Uterus (tissue), 4 donors: ENCODE measurements at places on chromosomes 7 and 10. TPM values are rescaled to one million over a fixed set of nuclear protein-coding genes. Genes with fewer than 3 reads are reported as not detected.

- no peak for DNase-seq
- H3K36me3 ChIP-seq: no peaks in the 10 kb centered on the region
- no peak overlapping the region for H3K4me3 ChIP-seq
- H3K4me1 ChIP-seq: no peaks in the 10 kb centered on the region
- H3K27me3 ChIP-seq: no peaks in the 10 kb centered on the region
Measured at GRCh38 chr7:39271402-39271801, 293.7 kb downstream of the POU6F2 start.

DNA sequence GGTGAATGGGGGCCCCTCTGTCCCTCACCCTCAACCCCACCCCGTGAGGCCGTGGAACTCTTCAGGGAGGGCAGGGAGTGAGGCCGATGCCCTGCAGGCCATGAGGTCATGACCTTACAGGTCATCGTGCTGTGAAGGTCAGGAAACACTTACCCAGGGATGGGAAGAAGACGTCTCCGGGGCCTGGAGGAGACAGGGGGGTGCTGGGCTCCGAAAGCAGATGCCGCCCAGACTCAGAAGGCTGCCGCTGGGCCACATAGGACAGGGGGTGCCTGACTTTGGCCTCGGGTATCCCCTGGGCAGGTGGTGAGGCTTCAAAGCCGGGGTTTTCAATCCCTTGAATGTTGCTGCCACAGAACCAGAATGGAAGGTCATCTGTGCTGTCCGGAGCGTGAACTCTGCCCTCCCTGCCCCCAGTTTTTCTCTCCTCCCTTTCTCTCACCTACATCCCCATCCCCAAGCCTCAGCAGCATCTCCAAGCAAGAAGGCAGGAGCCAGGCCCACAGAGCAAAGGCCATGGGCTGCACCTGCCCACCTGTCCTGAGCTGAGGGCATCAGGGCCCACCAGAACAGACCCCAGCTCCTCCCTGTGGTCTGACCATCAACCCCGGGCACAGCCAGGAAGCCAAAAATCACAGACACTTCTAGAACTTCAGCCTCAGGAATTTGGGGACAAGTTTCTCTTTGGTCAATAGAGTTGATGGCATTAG lies 21.6 kb downstream of the VSIR start:
- no peaks in the 10 kb centered on the region for H3K4me1 ChIP-seq
- H3K36me3 ChIP-seq: no peaks in the 10 kb centered on the region
- no peak overlapping the region for H3K27ac ChIP-seq
- no peak for DNase-seq
- no peak overlapping the region for H3K4me3 ChIP-seq

DNA sequence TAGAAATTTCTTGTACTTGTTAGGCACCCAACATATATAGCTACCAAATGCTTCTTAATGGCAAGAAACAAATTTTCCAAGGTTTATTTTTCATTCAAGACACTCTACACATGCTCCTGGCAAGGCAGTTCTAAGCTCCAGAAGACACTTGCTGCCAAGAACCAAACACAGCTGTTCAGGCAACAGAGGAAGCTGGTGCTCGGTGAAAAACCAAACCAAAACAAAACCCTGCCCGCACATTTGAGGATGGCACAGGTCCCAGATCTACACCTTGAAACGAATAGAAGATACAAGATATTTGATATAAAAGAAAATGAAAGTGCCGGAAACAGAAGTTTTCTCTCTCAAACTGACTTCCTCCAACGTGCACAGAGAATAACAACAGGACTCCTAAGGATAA lies 4.9 kb upstream of the DNTT start:
- no peak overlapping the region for H3K27ac ChIP-seq
- no peaks in the 10 kb centered on the region for H3K27me3 ChIP-seq
- no peak for DNase-seq
- H3K4me1 ChIP-seq: no peaks in the 10 kb centered on the region

DNA sequence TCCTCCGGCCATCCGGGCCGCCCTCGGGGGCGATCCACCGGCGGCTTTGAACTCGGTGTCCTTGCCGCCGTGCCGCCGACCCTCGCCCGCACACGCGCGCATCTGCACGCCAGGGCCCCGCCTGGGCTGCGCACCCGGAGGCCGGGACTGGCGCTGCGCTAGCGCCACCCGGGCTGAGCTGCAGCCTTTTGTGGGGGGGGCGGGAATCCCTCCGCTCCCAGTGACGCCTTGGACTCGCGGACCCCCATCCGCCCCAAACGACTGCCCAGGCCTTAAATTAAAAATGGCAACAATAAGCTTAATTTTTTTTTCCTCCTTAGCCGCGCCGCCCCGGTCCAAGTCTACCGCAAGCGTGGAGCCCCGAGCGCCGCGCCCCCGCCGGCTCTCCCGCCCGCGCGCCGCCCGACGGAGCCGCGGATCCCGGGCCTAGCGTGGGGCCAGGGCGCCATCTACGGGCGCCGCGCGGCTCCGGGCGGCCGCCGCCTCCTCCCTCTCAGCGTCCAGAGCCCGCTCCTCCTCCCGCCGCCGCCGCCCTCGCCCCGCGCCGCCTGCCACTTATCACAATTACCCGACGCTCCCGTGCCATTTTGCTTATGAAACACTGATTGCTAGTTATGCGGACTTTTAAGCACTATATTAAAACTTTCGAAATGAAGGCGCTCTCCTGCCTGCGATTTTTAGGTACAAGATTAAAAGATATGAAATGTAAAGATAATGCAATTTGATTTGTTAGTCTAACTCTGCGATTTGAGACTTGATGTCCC lies 7.5 kb upstream of the EBF3 start:
- peaks cover 8% of the 10 kb centered on the region for H3K4me1 ChIP-seq
- no peak overlapping the region for H3K27ac ChIP-seq
- H3K27me3 ChIP-seq: peaks cover 35% of the 10 kb centered on the region
- peak; percentile 60 for DNase-seq

DNA sequence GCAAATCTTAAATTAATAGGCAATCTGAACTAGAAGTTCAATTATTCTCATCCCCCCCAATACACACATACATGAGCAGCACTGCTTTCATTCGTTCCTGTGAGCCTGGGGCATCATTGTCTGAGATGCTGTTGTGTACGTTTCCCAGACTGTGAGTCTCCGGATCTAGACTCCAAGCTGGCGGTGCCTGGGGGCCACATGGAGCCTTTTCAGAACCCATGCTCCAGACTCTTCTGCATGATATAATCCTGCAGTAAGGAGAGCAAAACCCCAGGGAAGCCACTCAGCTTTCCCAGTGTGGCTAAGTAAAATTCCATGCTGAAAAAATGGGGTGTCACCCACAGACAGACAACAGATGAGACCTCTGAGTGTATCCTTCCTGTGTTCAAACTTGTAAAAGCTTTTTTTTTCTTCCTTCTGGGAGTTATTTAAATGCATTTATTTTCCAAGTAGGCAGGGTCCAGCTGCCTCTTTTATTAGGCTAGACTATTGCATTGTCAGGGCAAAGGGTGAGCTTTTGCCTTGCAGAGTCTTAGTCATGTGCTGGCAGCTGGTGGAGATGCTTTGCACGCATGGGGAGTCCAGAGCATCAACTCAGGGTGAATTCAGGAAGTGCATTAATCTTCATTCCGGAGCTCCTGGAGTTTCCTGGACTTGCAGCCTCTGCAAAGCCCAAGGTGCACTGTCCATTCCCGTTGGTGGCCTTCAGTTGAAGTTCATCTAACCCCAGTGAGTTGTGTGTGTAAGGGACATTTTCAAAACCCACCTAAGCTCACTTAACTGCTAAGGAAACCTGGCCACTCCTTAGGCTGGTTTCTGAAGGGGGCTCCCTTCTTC lies 185.7 kb upstream of the ADO start:
- H3K27ac ChIP-seq: no peak overlapping the region
- no peak for DNase-seq
- H3K27me3 ChIP-seq: no peaks in the 10 kb centered on the region
- no peaks in the 10 kb centered on the region for H3K36me3 ChIP-seq

DNA sequence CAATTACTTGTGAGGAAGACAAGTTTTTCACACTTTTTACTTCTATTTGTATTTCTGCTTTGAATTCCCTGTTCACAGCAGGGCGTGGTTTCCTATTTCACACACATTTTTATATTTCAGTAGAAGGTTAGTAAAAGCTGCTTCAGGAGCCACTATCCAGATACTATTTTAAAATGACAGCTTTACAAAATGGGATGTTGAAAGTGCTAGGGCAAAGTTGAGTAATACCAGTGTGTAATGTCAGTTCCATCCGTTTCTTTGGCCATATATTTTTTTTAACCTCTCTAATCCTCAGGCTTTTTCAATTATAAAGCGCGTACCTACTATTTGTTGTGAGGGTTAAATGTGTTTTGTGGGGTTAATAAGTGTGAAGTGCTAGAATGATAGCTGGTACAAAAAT lies 276.6 kb downstream of the GPR158 start:
- DNase-seq: no peak
- no peaks in the 10 kb centered on the region for H3K4me1 ChIP-seq
- H3K27ac ChIP-seq: no peak overlapping the region
- H3K36me3 ChIP-seq: no peaks in the 10 kb centered on the region
- no peaks in the 10 kb centered on the region for H3K27me3 ChIP-seq

- no peak overlapping the region for H3K4me3 ChIP-seq
- no peaks in the 10 kb centered on the region for H3K27me3 ChIP-seq
- H3K4me1 ChIP-seq: no peaks in the 10 kb centered on the region
- DNase-seq: no peak
- H3K36me3 ChIP-seq: no peaks in the 10 kb centered on the region
Measured at GRCh38 chr10:130404476-130405055, 268.4 kb downstream of the GLRX3 start.

DNA sequence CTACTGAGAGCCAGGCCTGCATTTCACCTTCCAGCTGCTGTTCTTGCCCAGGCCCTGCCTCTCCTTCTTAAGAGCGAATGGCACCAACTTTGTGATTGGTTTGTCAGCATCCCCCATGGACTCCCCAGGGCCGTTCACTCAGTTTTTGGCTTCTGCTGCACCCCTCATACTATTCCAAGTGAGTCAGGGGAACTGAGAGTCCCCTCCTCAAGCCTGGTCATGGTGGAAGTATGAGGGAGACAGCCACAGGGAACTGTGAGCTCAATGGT lies 62.4 kb upstream of the ANTXRL start:
- no peak for DNase-seq
- no peaks in the 10 kb centered on the region for H3K27me3 ChIP-seq
- no peak overlapping the region for H3K27ac ChIP-seq
- H3K4me3 ChIP-seq: no peak overlapping the region
- no peaks in the 10 kb centered on the region for H3K4me1 ChIP-seq
- H3K36me3 ChIP-seq: no peaks in the 10 kb centered on the region

DNA sequence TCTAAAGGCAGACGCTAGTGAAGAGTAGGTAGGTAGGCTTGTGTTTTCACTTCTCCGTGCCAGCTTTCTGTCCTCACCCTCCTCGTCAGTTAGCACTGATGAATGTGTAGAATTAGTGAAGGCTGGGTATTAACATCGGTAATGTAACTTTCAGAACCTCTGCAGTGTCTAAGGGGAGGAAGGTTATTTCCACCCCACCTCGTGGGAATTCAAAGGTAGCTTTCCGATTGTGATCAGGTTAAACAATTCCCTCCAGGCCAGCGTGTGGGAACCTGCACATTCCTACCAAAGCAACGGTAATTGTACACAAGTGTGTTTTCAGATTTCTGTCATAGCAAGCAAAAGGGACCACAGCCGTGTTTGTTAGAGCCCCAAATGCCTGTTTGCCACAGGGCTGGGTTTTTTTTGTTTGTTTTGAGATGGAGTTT lies 405.0 kb upstream of the GALNT17 start:
- no peak for DNase-seq
- no peaks in the 10 kb centered on the region for H3K36me3 ChIP-seq
- no peak overlapping the region for H3K27ac ChIP-seq
- H3K4me1 ChIP-seq: no peaks in the 10 kb centered on the region
- H3K27me3 ChIP-seq: no peaks in the 10 kb centered on the region

DNA sequence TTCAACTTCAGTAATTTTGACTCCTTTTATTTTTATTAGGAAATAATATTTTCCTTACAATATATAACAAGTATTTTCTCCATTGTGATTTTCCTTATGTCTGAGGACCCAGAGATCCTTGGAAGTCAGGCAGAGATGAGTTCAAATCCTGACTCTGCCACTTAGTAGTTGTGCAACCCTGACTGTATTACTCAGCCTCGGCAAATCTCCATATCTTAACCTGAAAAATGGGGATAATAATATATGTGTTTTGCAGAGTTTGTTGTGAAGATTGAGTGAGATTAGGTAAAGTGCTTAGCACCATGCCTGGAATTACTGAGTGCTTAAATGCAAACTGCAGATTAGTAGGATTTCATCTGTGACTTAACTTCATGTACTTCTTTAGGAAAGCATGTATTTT lies 120.5 kb upstream of the KLF14 start:
- H3K27me3 ChIP-seq: no peaks in the 10 kb centered on the region
- H3K27ac ChIP-seq: no peak overlapping the region
- H3K4me1 ChIP-seq: no peaks in the 10 kb centered on the region
- no peak for DNase-seq

GRCh38 chr10:6892864-6893263 lies 312.8 kb upstream of the PRKCQ start:
- no peak overlapping the region for H3K4me3 ChIP-seq
- H3K27ac ChIP-seq: no peak overlapping the region
- H3K27me3 ChIP-seq: no peaks in the 10 kb centered on the region
- DNase-seq: no peak

- no peaks in the 10 kb centered on the region for H3K4me1 ChIP-seq
- H3K4me3 ChIP-seq: no peak overlapping the region
- DNase-seq: no peak
- H3K36me3 ChIP-seq: no peaks in the 10 kb centered on the region
- no peak overlapping the region for H3K27ac ChIP-seq
Measured at GRCh38 chr7:157046681-157047080, 36.2 kb upstream of the MNX1 start.

GRCh38 chr7:152052771-152053170 lies 27.3 kb downstream of the GALNT11 start:
- H3K4me3 ChIP-seq: no peak overlapping the region
- no peaks in the 10 kb centered on the region for H3K4me1 ChIP-seq
- no peak for DNase-seq

GRCh38 chr10:24938076-24938475 lies 14.3 kb downstream of the PRTFDC1 start:
- no peak overlapping the region for H3K4me3 ChIP-seq
- DNase-seq: no peak
- no peaks in the 10 kb centered on the region for H3K27me3 ChIP-seq
- H3K4me1 ChIP-seq: no peaks in the 10 kb centered on the region
- no peak overlapping the region for H3K27ac ChIP-seq
- H3K36me3 ChIP-seq: no peaks in the 10 kb centered on the region

GRCh38 chr7:139730746-139731612 lies 46.8 kb downstream of the HIPK2 start:
- H3K27me3 ChIP-seq: no peaks in the 10 kb centered on the region
- no peak overlapping the region for H3K4me3 ChIP-seq
- peak overlapping the region; percentile 62 for H3K27ac ChIP-seq
- H3K36me3 ChIP-seq: no peaks in the 10 kb centered on the region
- DNase-seq: peak; percentile 38

DHTKD1 gene
- 37.2 TPM for total RNA-seq

IFIT1B gene
- total RNA-seq: 1.1 TPM

UCN3 gene
- total RNA-seq: not detected

PNLIPRP3 gene
- total RNA-seq: 0.07 TPM

CDH23 gene
- 8.5 TPM for total RNA-seq

SKIDA1 gene
- total RNA-seq: 1.6 TPM

FIS1 gene
- total RNA-seq: 218 TPM
